ENCODE measurements at places on chromosomes 1 and 21.
A peak's percentile ranks its signal among the peaks of the same experiment; 100 is the strongest.

- no peak for DNase-seq
Observed at GRCh38 chr1:173663159-173663558, 6.5 kb downstream of the ANKRD45 start.

DNA sequence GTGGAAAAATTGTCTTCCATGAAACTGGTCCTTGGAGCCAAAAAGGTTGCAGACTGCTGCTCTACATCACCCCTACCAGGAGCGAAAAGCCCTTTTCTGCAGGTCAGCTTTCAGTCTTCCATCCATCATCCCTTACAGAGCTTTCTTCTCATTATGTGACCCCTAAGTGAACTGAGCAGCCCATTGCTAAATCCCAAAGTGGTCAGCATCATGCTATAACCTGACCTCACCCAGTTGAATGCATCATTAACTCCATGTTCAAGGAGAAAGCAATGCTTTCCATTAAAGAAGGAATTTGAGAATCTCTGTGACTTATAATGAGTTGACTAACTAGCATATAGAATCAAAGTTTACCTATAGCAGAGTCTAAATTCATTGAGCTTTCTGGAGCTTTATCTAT, 10.4 kb upstream of the IL24 start:
- no peak for DNase-seq

- DNase-seq: no peak
Observed at GRCh38 chr1:202319381-202320080, 22.2 kb downstream of the UBE2T start.

DNA sequence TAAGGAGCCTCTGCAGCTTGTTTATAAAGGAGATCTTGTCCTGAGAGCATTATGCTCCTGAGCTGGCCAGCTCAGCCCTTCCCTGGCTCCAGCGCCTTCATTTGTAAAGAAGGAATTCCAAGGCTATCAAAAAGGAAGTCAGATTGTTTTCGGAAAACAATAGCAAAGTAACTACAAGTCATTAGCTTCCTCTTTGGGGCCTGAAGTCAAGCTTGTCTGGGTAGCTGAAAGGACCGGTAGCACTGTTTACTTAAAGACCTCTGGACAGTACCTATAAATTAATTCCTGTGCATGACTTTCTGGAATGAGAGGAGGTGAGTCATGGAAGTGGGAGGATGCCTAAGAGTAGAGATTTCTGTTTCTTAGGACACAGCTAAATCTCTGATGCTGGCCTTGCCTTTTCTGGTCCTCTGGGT, 20.7 kb upstream of the GJA5 start:
- DNase-seq: no peak

- no peak for DNase-seq
Observed at GRCh38 chr1:107132195-107132594, 8.6 kb upstream of the NTNG1 start.

GRCh38 chr1:69913977-69914376, 291.4 kb downstream of the LRRC40 start:
- DNase-seq: no peak

GRCh38 chr1:55986003-55986402, 593.4 kb downstream of the PLPP3 start:
- DNase-seq: no peak

DNA sequence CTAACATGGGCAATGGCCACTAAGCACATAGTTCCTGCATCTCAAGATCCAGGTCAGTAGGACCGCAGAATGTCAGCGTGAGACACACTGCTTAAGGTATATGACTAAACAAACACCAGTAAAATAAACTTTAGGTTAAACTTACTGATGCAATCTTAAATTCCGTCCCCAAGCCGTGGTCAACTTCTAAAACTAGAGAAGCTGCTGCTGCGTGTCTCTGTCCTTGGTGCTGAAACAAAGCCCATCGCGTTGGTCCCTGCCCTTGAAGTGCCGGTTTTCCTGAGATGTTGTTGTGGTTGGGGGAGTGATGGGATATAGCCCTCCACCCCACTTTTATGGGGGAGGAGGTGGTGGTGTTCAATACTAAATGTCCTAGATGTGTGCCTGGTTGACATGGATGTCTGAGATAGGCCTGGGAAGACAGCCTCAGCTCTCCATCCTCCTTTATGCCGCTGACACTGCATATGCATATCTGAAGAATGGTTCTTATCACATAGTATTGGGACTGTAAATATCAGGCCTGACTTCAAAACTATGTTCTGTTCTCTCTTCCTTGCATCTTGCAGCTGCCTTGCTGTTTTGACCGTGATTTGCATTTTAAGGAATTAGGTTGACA, 72.0 kb upstream of the KCNA3 start:
- no peak for DNase-seq

- DNase-seq: no peak
Observed at GRCh38 chr1:234264832-234265231, 108.4 kb upstream of the COA6 start.

DNA sequence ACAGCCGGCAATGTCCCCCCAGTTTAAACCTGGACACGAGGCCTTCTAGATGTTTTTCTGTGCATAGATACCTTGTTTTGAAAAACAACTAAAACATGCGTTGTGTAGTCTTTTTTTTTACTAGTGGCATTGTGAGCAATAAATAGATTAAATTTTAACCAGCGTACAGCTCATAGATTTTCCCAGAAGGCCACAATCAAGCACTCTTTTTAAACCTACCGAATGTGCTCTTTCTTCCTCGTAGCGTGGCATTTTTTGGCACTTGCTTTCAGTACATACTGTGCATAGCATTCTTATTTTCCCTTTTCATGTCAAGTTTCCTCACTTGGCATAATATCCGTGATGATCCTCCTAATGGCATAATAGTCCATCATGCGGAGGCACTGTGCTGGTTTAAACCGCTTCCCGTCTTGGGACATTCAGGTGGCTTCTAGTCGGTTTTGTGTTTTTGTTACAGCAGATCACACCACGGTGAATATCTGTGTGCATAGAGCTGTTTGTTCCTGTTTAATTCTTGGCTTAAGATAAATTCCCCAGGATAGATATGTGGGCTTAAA, 95.3 kb downstream of the PDE9A start:
- DNase-seq: no peak

DNA sequence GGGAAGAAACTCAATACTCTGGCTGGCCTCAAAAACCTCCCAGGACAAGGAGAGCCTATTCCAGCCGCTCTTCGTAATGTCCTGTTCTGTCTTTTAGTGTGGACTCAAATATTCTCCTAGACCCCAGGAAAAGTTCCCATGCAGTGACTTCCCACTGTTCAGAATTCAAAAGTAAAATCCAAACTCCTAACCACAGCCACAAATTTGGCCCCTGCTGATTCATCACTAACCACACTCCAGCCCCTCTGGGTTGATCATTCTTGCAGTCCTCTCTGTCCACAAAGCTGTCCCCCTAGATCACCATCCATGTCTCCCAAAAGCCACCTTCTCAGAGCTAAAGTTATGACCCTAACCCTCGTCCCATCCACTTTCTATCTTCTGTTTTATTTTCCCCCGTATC, 5.1 kb downstream of the CTNNBIP1 start:
- DNase-seq: no peak

DNA sequence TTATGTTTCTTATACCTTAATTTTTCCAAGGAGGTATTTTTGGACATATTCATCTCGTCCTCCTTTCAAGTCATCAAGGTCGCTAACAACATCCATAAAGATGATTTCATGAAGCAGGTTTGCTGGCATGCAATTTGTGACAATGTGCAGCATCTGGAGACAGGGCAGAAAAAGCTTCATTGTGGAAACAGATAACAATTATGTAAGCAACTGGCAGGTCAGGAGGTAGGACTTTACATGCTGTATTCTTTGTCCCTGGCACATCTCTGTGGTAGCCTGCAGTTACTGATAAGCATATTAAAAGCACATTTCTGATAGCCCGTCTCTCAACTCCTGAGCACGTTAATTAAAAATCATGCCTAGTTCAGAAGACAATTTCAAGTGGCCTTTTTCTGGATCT, 156.8 kb downstream of the LEPR start:
- DNase-seq: no peak

DNA sequence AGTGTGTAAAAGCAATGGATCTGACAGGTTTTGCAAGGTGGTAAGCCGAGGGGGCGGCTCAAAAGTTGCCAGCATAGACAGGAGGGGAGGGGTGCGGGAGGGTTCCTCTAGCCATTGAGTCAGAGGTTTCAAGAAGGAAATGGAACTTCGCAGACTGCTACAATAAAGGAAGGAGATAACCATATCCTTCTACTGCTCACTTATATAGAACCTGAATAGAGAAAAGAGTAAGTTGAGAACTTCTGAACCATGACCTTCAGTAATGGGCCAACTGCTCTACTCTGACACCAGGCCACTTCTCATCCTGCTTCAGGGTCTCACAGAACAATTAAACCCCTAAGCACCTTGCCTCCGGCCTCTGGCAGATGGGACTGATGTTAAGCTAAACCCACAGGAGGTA, 26.3 kb upstream of the BCAR3 start:
- DNase-seq: peak; percentile 46

GRCh38 chr21:14086553-14086952, 124.2 kb downstream of the LIPI start:
- no peak for DNase-seq

- peak; percentile 60 for DNase-seq
Observed at GRCh38 chr1:109089242-109090015, 1.1 kb upstream of the TMEM167B start.

- no peak for DNase-seq
Observed at GRCh38 chr1:44112486-44112885, 6.1 kb upstream of the KLF17 start.

- DNase-seq: no peak
Observed at GRCh38 chr1:220044678-220045355, 1.5 kb downstream of the EPRS1 start.

GRCh38 chr1:182174513-182174855, 113.0 kb upstream of the ZNF648 start:
- DNase-seq: no peak

GRCh38 chr1:23343221-23344110, 618 bp downstream of the HNRNPR start:
- peak; percentile 55 for DNase-seq

GRCh38 chr1:59971464-59971911, 44.9 kb upstream of the CYP2J2 start:
- no peak for DNase-seq

DNA sequence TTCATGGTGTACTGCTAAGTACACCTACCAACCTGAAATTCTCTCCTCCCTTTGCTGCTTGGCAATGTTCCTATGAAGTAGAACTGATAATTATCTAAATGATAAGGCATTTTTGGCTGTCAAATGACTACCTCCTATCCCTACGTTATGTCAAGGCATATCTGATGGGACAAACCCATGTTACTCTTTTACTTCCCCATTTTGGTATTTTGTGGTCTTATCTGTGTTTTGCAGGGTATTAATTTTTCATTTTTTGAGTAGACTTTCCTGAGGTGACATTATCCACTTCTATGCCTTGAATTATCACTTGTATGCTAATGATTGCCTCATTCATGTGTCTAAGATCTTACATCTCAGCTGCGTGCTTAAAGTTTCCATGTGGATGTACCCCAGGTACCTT, 499.6 kb upstream of the B3GALT2 start:
- no peak for DNase-seq

DNA sequence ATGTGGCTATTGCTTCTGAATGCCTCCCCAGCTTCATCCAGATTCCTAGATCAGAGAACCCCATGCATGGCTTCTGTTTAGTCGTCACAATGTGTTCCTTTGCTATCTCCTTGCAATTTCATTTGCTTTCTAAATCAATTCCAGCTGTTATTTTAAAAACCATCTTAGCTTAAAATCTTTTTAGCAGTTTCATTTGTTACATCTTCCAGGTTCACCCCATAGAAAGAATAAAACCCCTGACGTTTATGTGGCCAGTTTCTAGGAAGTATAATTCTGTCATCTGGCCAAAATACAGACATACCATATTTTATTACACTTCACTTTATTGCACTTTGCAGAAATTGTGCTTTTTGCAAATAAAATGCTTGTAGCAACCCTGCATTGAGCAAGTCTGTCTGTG, 278.4 kb downstream of the PTPRC start:
- no peak for DNase-seq

GRCh38 chr1:27521861-27522431, 32.0 kb upstream of the WASF2 start:
- DNase-seq: no peak

DNA sequence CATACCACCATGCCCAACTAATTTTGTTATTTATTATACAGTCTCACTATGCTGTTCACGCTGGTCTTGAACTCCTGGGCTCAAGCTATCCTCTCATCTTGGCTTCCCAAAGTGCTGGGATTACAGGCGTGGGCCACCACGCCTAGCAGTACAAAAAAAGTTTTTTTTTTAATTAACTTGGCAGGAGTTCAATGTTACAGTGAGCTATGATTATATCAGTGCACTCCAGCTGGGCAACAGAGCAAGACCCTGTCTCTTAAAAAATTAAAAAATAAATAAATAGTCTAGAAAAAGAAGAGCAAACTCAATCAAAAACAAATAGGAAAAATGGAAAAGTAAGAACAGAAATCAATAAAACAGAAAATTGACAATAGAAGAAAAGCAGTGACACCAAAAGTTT, 25.7 kb downstream of the TMEM69 start:
- no peak for DNase-seq

Measured in activated naive CD4-positive, alpha-beta T cell treated with anti-CD3 and anti-CD28 coated beads, Interleukin-2, amount 50 U/mL, for 72 hours (primary cell).